WERI-Rb-1 (cell line): ENCODE measurements at places on chromosomes 5 and 9.
A peak's percentile ranks its signal among the peaks of the same experiment; 100 is the strongest.

DNA sequence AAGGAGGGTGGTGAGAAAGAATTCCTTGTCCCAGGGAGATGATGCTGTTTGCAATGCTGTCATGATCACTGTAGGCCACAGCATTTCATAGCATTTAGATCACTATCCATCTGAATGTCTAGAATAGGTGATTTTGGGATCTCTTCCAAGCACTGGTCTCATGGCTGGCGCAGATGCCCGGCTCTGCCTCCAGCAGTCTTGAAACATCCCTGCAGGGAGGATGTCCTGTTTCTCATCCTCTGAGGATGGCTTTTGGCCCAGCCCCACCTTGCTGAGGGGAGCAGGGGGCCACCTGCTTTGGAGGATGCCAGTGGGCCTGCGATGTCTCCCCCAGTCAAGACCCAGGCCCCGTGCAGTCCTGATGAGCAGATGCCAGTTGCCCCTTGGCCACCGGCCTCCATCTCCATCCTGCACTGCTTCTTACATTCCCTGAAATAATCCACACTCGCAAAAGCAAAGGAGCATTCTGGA, 63.5 kb upstream of the GARNL3 start:
- no peak for DNase-seq

GRCh38 chr9:97697837-97698236, 697 bp upstream of the XPA start:
- DNase-seq: no peak

DNA sequence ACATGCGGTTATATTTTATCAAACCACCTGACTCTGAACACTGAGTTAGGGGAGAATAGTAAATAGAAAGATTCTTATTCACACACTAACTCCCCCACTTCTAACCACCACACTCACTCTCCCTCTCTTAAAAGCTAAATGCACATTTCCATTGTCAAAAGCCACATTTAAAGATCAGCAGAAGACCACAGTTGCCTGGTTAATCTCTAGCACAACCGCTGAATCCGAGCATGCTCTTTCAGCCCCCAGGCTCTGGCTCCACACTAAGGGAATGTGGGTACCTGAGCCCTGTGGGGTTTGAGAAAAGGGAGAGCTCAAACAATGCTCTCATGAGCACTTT, 35.7 kb downstream of the PFDN1 start:
- no peak for DNase-seq

- peak; percentile 56 for DNase-seq
These were observed 13.4 kb upstream of the XPA start for GRCh38 chr9:97710356-97711222.

GRCh38 chr5:128274441-128274840, 190.9 kb downstream of the SLC12A2 start:
- no peak for DNase-seq

- DNase-seq: no peak
These were observed 554.3 kb upstream of the CLINT1 start for GRCh38 chr5:158413122-158413680.

GRCh38 chr9:132798817-132799790, 79.0 kb downstream of the AK8 start:
- peak; percentile 78 for DNase-seq

DNA sequence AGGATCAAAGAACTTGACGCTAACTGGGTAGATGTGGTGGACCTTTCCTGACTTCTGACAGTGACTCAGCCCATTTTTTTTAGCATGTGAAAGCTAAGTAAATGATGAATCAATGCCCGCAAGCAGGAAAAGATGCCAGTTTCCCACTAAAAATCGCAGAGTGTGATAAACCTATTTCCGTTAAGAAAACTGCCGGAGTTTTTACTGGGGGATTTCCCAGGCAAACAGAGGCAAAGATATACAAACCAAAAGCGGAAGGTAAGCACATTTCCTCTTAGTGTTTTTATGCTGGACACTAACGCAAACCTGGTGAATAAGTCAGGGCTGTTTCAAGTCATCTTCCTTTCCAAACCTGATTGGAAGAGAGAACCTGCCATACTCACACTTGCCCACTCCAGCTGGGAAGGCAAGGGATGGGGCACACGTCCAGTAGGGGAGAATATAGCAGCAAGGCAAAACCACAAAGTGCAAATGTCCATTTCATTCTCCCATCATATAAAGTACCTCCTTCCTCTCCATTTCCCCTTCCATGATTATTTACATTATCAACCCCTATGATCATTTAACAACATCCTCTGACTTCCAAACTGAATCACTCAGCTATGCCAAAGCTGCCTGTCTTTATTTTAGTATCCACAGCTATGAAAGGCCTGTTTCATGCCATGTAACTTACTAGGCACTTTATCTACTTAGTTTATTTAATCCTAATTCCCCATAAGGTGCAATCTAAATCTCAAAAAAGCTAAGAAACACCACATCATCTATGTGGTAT, 349.7 kb upstream of the RFX3 start:
- DNase-seq: no peak

- no peak for DNase-seq
These were observed 69.0 kb upstream of the CDKN2B start for GRCh38 chr9:22078081-22078480.

- DNase-seq: no peak
These were observed 8.2 kb upstream of the TOR4A start for GRCh38 chr9:137269231-137269772.

DNA sequence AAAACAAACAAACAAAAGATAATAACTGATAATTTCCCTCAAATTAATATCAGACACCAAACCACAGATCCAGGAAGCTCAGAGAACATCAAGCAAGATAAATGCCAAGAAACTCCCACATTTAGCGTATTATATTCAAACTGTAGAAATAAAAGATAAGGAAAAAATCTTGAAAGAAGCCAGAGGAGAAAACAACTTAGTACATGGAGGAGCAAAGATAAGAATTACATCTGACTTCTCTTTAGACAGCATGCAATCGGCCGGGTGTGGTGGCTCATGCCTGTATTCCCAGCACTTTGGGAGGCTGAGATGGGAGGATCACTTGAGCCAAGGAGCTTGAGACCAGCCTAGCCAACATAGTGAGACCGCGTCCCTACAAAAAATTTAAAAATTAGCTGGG, 17.2 kb upstream of the MLANA start:
- DNase-seq: no peak

DNA sequence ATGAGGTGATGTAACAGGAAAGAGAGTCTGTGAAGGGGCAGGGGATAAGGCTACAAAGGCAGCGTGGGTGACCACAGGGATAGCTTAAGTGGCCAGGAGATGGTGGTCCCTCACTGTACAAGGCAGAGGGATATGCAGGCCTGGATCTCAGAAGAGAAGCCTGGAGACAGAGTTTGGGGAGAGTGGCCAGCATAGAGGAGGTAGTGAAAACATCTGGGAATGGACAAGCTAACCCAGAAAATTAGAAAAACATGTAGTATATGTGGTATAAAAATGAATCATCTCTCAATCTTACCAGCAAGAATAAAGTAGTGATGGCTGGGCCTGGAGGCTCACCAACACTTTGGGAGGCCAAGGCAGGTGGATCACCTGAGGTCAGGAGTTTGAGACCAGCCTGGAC, 349.2 kb upstream of the KLF4 start:
- no peak for DNase-seq

GRCh38 chr9:124873664-124874063, 11.7 kb downstream of the ARPC5L start:
- DNase-seq: no peak

DNA sequence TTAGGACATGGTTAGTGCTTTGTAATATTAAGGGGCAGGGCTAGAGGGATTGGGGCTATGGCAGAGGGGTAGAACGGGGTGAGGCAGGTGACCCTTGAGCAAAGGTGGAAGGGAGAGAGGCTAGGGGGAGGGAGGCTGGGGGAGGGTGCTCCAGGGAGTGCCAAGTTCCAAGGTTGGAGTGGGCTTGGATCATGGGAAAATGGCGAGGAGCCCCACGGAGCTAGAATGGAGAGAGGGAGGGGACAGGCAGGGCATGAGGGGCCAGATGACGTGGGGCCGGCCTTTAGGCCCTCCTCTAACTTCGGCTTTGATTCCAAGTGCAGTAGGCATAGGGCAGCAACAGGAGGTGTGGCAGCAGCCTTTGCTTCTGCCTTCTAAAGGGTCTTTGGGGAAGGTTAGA, 171.8 kb upstream of the PANK3 start:
- DNase-seq: no peak

GRCh38 chr9:119795395-119795794, 426.2 kb upstream of the BRINP1 start:
- DNase-seq: no peak

DNA sequence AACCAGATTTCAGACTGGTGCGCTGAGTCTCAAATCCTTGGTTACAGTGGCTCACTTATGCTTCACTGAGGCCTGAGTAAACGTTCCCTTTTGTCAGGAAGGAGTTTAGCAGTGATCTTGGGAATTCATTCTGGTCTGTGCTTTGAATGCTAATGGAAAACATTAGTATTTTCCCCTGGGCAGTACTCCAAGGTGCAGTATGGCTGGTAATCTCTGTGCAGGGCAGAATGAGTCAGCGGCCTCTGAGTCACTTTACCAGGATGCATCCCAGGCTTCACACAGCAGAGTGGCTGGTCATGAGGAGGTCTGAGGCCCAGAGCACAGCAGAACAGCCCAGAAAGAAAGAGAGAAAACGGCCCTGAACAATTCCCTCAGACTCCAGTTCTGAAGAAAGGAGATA, 54.0 kb downstream of the PCA3 start:
- no peak for DNase-seq

DNA sequence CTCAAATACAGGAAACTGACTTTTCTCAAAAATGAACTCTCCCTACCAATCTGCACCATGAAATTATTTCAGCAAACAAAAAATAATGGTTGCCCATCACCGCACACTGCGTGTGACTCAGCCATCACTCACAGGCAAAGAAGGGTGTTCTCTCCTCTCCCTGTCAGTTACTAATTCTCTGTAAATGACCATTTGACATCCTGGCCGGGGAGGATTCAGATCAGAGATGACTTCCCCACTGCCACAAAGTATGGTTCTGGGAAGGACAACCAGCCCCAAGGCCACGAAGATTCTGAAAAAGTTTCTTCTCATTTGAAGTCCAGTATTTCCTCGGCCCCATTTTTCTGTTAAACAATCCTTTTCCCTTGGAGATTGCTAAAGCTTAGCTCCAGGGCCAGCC, 199.4 kb downstream of the AUH start:
- no peak for DNase-seq

DNA sequence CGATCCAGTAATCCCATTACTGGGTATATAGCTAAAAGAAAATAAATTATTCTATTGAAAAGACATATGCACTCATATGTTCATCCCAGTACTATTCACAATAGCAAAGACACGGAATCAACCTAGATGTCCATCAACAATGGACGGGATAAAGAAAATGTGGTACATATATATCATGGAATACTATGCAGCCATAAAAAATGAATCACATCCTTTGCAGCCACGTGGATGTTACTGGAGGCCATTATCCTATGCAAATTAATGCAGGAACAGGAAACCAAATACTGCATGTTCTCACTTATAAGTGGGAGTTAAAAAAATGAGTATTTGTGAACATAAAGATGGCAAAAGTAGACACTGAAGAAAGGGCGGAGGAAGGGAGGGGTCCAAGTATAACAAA, 16.6 kb upstream of the IRGM start:
- DNase-seq: no peak

- DNase-seq: no peak
These were observed 56.7 kb upstream of the GCNT4 start for GRCh38 chr5:75108931-75109596.

DNA sequence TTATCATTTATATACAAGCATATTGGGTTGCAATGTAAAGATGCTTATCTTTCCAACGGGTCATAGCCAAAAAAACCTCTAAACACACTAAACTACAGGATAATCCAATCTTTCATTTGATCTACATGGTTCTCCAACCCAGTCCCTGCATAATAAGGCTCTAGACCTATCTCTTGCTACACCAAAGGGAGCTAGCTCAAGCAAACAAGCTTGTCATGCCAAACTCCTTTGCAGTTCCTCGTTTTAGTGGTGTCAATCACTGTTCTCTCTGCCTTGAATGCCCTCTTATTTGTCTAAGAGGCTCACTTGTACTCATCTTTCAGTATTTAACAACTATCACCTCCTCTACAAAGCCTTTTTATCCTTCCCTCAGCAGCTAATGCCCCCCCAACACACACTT, 5.6 kb downstream of the HOMER1 start:
- DNase-seq: no peak

- DNase-seq: no peak
These were observed 17.5 kb upstream of the TEX10 start for GRCh38 chr9:100370064-100370723.

GRCh38 chr5:120532835-120533234, 68.7 kb downstream of the PRR16 start:
- peak; percentile 66 for DNase-seq

DNA sequence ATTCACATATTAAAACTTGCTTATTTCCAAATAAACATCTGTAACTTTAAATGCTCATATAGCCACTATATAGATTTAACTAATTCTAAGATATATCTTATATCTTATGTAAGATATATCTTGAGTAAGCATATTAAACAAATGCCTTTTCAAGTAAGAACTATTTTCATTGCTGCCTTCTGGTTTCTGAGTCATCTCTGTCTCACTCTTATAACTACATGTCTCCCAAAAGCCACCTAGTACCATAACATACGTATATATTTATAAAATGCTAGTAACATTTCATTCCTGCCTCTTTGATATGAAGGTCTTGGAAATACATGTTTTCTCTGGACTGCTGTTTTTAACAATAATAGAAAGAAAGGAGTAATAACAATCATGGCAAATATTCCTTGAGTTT, 429.5 kb downstream of the DTWD2 start:
- DNase-seq: no peak

DNA sequence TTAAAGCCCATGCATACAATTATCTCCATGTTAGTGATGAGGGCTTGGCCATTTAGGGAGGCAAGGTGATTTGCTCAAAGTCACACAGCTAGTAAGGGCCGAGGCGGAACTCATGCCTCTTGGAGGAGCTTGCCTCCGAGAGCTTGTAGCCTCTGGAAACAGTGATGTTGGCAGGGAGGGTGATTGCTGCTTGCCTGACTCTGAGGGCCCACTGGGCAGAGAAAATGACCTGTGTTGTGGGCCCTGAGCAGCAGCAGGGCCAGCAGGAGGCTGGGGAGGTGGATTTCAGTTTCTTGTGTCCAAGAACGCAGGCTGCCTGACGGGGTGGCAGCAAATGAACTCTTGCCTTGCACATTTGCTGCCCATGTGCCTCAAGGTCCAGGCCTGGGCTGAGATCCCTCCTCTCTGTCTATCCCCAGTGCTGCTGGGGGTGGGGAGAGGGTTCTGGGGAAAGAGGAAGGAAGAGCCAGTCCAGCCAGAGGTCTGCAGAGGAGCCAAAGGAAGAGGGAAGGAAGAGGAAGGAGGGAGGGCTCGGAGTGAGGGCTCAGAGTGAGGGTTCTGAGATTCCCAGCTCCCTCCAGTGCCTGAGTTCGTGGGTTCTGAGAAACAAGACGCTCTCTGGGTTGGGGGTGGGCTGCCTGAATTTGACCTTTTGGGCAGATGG, 16.2 kb upstream of the PTGS1 start:
- no peak for DNase-seq

- no peak for DNase-seq
These were observed 64.7 kb downstream of the IPPK start for GRCh38 chr9:92605224-92605623.

- no peak for DNase-seq
These were observed 10.8 kb upstream of the SPATA24 start for GRCh38 chr5:139414581-139415130.
